ENCODE measurements at places on chromosomes 4 and X.

GRCh38 chr4:70000711-70001110 is 4.9 kb downstream of the STATH start:
- DNase-seq: no peak

- DNase-seq: no peak
These were observed 122.8 kb downstream of the TBL1X start for GRCh38 chrX:9587642-9588041.

GRCh38 chr4:41146196-41146595 is 68.1 kb downstream of the APBB2 start:
- no peak for DNase-seq

GRCh38 chrX:64198036-64198435 is 7.5 kb downstream of the AMER1 start:
- DNase-seq: no peak

DNA sequence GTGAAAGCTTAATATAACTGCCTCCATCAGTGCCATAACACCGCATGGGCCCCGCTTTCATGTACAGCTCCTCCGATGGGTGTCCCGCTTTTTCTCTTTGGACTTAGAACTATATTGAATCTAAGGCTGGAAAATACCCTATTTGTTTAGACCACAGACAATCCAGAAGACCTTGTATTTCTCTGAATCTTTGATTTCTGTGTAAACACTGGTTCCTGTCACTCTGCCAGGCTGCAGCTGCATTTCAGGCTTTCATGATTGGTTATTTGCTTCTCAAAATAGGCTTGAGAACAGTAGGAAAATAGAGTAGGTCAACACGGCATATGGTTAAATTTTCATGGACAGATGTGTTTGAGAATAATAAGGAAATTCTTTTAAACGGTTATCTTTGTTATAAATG is 80.0 kb downstream of the NWD2 start:
- DNase-seq: no peak

- DNase-seq: no peak
These were observed 275.9 kb upstream of the VCX3A start for GRCh38 chrX:6810776-6811175.

DNA sequence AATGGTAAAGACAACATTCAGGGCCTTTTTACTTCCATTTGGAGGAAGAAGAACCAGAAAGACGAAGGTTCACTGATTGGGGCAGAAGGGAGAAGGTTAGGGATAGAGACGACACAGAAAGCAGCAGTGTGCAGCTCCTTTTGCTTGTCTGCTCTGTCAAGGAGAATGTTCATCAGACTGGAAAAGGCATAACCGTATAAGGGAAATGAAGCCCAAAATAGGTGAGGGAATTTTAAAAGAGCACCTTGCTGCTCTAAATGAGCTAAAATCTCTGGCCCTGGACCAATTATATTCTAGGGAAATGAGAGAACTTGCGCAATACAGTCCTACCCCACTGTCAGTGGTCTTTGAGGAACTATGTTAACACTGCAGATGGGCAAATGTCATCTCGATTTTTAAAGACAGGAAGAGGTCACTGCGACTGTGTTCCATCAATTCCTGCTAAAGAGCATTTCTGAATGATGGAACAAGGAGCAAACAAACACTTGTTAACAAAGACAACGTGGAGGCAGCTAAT is 909.8 kb upstream of the FTHL17 start:
- no peak for DNase-seq

GRCh38 chr4:4849106-4849505 is 10.4 kb upstream of the MSX1 start:
- no peak for DNase-seq

DNA sequence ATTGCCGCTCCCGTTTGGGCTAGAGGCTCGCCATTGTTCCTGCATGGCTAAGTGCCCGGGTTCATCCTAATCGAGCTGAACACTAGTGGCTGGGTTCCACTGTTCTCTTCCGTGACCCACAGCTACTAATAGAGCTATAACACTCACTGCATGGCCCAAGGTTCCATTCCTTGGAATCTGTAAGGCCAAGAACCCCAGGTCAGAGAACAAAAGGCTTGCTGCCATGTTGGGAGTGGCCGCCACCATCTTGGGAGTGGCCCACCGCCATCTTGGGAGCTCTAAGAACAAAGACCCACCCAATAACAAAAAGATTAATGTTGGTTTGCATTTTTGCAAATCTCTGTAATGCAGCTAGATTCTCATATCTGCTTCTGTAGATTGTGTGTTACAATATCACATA is 299.0 kb downstream of the DCHS2 start:
- DNase-seq: no peak

DNA sequence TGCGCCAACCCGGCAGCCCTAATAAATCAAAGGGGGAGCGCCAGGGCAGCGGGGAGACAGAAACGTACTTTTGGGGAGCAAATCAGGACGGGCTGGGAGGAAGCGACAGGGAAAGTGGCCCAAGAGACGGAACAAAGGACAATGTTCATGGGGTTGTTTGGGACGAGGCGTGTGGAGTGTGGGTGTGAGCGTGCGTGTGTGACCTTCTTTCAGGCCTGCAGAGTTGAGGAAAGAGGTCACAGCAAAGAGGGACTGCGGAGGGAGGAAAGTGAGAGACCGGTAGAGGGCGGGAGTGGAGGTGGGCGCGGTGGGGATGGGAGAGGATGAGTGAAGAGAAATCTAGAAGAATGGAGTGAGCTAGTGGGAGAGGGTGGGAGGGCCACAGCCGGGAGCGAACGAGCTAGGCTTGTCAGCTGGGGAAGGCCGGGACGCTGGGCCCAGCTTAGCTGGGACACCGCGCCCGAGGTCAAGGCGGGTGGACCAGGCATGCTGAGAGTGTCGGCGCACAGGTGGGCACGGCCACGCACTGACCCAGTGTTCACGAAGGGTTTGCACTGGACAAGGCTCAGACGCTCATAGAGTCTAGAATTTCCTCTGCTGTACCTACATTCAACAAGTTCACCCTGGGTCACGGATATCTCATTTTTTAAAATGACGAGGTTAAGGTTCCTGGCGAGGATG is 14.7 kb upstream of the PITX2 start:
- DNase-seq: no peak

DNA sequence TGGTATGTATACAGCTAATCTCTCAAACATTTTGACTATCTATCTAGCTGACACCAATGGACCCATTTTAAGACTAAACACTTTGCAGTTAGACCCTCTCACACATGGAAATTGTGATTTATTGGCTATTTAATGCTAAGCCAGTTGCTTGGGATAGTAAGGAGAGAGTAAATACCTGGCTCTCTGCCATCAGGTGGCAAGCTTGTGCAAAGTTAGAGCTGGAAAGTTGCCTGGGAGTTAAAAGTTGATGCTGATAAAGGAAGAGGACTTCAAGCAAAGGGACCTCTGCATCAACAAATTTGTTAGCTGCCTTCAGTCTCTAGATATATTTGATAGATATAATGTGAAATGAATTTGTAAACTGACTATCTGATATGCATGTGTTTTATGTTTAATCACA is 61.1 kb downstream of the PACRGL start:
- DNase-seq: no peak

DNA sequence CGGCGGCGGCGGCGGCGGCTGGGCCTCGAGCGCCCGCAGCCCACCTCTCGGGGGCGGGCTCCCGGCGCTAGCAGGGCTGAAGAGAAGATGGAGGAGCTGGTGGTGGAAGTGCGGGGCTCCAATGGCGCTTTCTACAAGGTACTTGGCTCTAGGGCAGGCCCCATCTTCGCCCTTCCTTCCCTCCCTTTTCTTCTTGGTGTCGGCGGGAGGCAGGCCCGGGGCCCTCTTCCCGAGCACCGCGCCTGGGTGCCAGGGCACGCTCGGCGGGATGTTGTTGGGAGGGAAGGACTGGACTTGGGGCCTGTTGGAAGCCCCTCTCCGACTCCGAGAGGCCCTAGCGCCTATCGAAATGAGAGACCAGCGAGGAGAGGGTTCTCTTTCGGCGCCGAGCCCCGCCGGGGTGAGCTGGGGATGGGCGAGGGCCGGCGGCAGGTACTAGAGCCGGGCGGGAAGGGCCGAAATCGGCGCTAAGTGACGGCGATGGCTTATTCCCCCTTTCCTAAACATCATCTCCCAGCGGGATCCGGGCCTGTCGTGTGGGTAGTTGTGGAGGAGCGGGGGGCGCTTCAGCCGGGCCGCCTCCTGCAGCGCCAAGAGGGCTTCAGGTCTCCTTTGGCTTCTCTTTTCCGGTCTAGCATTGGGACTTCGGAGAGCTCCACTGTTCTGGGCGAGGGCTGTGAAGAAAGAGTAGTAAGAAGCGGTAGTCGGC is 528 bp downstream of the FMR1 start:
- no peak for DNase-seq

GRCh38 chr4:20838476-20838875 is 138.2 kb downstream of the PACRGL start:
- DNase-seq: no peak

- peak; percentile 40 for DNase-seq
These were observed 96.7 kb downstream of the ITM2A start for GRCh38 chrX:79270401-79270800.

DNA sequence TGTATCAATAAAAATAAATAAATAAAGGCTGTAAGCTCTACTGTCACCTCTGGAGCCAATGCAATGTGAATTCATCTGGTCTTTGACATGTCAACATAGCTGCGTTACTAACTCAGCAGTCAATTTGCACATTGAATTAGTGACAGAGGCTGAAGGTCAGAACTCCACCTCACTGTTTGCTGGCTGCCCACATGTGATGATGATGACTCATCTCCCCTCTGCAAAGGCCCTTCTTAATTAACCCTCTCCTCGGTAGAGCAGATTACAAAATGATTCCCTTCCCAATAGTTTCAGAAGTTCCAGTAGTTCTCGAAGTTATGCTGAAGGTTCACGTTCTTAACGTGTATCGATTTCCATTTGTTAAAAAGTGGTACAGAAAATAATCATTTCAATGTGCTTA is 1626.0 kb upstream of the TENM3 start:
- no peak for DNase-seq

- DNase-seq: no peak
These were observed 803.6 kb downstream of the GLUD2 start for GRCh38 chrX:121851033-121851432.

GRCh38 chr4:150126864-150127203 is 48.6 kb downstream of the DCLK2 start:
- DNase-seq: no peak

- DNase-seq: no peak
These were observed 178.4 kb downstream of the MGST2 start for GRCh38 chr4:139844057-139844456.

GRCh38 chrX:136047016-136047642 is 61.9 kb downstream of the SLC9A6 start:
- DNase-seq: no peak

DNA sequence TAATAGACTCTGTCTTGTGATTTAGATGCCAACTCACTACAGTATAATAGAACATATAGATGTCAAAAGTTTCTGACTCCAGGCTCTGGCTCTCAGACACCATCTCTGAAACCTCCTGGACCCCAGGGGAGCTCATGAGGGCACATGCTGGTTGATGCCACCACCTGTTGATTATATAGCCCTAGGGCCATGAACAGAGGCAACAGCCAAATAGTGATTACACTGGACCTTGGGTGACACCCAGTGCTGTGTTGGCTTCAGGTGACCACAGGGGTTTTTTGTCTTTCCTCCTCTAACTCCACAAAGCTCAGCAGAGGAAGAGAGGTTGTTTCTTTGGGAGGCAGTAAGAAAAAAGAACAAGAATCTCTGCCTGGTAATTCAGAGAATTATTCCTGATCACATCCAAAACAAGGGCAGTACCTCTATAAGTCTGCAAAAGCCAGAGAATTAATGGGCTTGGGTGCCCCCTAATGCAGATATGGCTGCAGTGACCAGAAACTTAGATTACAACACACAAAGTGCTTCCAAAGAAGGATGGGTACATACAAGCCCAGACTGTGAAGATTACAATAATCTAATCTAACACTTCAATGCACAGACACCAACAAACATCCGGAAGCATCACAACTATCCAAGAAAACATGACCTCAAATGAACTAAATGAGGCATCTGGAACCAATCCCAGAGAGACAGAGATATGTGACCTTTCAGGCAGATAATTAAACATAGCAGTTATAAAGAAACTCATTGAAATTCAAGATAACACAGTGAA is 1920.6 kb downstream of the ARAP2 start:
- no peak for DNase-seq

DNA sequence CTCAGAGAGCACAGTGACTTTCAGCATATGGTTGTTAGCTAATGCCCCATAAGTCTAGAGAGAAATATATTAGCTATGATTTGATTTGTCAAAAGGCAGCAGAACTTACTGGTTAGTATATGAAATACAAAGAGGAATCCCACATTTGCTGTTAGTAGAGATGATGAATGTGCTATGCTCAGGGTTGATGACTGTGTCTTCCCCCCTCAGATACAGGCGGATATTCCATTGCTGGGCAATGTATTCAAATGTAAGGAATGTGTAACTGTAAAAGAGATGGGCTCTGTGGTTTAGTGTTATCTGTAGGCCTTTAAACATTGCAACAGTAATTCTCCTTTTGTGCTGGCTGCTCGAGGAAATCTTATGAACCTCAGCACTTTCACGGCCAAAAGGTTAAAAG is 528.9 kb upstream of the ARX start:
- no peak for DNase-seq

- no peak for DNase-seq
These were observed 149.6 kb downstream of the RAPGEF2 start for GRCh38 chr4:159252491-159252890.

- DNase-seq: no peak
These were observed 148.7 kb downstream of the SPATA18 start for GRCh38 chr4:52199574-52200338.

DNA sequence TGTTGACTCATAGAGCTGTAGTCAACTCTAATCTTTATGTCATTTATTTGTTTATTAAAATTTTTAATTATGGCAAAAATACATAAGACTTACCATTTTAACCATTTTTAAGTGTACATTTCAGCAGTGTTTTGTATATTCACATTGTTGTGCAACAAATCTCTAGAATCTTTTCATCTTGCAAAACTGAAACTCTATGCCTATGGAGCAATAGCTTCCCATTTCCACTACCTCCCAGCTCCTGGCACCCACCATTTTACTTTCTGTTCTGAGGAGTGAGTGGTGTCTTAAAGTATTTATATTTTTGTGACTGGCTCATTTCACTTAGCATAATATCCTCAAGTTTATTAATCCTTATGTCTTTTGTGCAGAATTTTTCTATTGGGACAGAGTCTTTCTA is 181.0 kb downstream of the GPAT3 start:
- DNase-seq: no peak

DNA sequence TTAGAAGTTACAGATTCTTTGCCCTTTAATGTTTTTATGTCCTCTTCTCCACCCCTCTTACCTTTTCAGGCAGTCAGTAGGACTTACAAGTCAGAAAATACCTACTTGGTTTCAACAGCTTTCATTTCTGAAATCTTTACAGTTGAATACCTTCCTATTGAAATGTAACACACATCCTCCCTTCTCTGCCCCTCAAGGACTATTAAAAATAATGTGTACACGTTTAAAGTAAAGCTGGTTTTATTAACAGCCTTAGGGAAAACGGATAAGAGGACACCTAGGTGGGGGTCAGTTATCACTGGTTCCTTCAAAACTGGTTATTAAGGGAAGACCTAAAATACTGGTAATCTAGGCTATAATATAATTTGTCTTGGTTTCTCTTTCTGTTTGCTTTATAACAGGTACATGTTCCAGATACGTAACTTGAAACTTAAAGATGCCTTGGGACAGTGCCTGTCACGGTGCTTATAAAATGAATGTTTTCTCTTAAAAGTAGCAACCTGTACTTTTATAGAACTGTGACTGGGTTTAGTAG is 1.8 kb downstream of the CCSER1 start:
- DNase-seq: no peak

Measured in stimulated activated CD4-positive, alpha-beta T cell treated with anti-CD3 and anti-CD28 coated beads, Interleukin-1b, Interleukin-23, amount 100 ng/mL, for 1 hour (primary cell).